ENCODE measurements at places on chromosomes 7 and 10. TPM values are rescaled to one million over a fixed set of nuclear protein-coding genes. Genes with fewer than 3 reads are reported as not detected.

The SUN3 gene
- not detected for polyA plus RNA-seq

The LLCFC1 gene
- not detected for polyA plus RNA-seq

The PNLIPRP1 gene
- not detected for polyA plus RNA-seq

The MRLN gene
- not detected for polyA plus RNA-seq

The WNT8B gene
- not detected for polyA plus RNA-seq

The NKX1-2 gene
- polyA plus RNA-seq: not detected
